ENCODE measurements at places on chromosomes 7 and 10.

DNA sequence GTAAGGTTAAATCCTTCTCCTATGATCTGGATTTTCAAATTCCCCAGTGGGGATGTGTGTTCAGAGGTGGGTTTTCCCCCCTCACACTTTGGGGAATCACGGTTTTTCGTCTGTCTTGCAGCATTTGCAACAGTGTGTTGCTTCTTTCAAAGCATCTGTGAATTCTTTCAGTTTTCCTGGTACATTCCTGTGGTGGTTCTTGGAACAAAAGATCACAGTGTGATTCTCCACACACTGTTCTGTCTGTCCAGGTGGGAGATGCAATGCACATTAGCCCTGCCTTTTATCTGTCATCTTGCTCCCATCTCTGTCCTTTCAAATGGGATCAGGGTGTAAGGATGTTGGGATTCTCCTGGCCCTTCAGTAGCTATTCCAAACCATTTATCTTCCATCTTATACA, 11.8 kb downstream of the AGK start:
- DNase-seq = no peak

- no peak for DNase-seq
Observed at GRCh38 chr7:47442605-47442865, 139.4 kb downstream of the TNS3 start.

- no peak for DNase-seq
Observed at GRCh38 chr7:141906285-141906684, 9.9 kb upstream of the OR9A4 start.

DNA sequence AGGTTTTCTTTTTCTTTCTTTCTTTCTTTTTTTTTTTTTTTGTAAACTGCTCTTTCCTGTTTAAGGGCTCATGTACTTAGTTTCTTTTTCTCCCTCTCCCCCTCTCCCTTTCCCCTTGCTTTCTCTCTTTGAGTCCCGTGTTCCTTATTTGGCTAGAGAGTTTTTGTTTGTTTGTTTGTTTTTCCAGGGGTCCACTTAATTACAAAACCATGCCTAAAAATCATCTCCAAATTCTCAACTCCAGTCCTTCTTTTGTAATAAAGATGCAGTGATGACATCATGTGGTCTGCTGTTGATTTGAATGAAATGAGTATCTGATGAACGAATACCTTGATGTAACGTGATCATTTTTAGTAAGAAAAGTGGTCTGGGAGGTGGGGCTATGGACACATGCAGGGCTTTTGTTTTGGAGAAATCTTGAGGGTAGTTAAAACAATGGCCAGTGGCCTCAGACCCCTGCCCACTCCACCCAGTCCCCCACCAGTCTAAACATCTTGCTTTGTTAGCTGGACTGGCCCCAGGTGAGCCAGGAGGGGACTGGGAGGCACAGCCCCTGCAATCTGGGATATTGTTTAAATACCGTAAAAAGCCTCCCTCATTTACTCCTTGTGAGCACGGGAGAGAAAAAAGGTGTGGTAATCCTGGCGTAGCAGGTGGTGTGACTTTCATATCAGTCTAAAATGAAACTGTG, 165.7 kb downstream of the LRMDA start:
- DNase-seq = no peak

- no peak for DNase-seq
Observed at GRCh38 chr7:129067943-129068548, 13.1 kb upstream of the TNPO3 start.

- no peak for DNase-seq
Observed at GRCh38 chr10:86373251-86373650, 6.7 kb upstream of the GRID1 start.

- no peak for DNase-seq
Observed at GRCh38 chr7:110153222-110153621, 937.7 kb upstream of the LRRN3 start.

DNA sequence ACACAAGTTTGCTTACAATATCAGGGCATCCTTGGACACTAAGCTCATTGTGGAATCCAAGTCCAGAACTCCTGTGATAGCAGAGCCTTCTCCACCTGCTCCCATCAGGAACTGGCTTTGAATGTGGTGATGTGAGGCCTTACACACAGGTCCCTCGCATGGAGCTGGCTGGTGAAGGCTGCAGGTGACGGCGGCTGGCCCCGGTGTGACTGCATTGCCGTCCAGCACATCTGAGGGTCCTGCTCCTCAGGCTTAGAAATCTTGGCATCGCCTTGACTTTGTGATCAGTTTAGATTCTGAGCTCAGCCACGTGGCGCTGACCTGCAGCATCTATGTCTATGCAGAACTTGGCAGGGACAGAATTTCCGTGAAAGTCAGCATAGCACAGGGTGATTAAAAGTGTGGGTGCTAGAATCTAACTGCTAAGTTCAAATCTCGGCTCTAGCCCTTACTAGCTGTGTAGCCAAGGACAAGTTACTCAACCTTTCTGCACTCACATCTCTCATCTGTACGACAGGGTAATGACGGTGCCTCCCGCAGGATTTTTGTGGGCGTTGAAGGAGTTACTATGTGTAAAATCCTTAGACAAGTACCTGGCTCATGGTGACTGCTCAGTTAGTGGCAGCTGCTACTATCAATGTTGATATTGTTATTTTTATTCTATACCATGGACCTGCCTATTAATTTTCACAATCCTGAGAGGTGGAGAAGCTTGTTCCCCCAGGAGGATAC, 26.6 kb downstream of the HKDC1 start:
- no peak for DNase-seq

DNA sequence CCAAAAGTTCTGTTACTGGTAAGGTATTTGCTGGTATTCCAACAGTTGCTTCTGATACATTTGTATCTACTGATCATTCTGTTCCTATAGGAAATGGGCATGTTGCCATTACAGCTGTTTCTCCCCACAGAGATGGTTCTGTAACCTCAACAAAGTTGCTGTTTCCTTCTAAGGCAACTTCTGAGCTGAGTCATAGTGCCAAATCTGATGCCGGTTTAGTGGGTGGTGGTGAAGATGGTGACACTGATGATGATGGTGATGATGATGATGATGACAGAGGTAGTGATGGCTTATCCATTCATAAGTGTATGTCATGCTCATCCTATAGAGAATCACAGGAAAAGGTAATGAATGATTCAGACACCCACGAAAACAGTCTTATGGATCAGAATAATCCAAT, 131.0 kb downstream of the AASS start:
- DNase-seq = no peak

- no peak for DNase-seq
Observed at GRCh38 chr10:15609246-15609645, 110.5 kb downstream of the ITGA8 start.

DNA sequence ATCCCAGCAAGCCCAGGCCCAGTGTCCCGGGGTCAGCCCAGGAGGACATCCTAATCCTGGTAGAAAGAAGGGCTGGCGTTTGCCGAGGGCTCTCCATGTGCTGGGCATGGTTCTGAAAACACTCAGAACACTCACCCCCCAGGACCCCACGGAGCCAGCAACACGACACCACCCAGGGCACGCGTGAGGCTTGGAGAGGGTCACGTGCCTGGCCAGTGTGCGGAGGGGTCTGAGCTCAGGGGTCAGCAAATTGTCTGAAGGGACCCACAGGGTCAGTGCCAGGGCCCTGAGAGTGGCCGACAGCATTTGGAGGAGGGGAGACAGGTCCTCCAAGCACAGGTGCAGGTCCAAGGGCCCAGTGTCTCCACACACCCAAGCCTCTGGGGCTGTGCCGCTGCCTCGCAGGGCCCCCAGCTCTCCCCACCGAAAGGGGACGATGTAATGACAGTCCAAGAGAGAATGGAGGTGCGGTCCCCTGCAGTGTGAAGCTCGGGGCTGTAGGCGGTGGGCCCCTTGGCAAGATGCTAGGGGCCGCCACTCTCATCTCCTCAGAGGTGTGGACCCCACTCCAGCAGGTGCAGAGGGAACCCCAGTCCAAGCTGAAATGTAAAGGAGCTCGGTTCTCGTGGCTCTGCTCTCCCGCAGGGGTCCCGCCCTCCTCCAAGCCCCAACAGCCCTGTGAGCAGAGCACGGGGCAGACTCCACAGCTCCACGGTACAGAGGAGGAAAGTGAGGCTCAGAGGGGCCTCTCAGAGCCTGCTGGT, 7.8 kb downstream of the FOXL3 start:
- DNase-seq = no peak
